ENCODE measurements at places on chromosomes 5 and 9.

- DNase-seq = no peak
Observed at GRCh38 chr5:149831492-149831891, 101.4 kb downstream of the PPARGC1B start.

DNA sequence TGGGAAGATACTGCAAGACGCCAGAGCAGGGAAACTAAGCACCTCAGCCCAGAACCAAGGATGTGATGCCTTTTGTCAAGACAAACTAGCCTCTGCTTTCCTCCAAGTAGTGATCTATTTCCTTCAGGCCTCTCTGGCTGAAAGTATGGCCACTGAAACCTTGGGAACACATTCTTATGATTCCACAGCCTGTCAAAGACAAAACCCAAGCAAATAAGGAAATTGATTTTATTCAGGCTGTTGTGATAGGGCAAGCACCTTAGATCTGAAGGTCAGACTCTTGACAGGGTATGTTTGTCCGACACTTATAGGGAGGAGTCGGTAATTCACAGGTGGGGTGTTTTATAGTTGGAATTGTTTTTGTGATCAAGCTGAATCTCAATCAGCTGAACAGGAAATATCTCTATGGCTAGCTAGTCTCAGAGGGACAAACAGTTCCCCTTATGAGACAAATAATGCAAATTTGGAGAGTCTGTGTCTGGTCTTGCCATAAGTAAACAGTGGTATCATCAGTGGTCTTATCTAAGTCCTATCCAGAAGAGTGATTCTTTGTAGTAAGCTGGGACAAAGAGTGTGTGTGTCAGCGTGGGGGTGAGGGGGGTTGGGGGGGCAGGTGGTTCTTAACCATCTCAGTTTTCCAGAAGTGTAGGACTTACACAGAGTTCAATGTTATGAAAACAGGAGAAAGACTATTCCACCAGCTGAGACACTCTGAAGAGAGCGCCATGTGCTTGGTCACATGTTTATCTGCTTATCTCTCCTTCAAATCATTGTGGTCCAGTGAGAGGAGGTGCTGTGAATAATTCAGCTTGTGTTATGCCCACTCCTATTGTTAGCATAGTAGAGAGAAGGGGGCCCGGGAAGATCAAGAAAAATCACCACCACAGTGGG lies 6.7 kb upstream of the ZCCHC10 start:
- no peak for DNase-seq

DNA sequence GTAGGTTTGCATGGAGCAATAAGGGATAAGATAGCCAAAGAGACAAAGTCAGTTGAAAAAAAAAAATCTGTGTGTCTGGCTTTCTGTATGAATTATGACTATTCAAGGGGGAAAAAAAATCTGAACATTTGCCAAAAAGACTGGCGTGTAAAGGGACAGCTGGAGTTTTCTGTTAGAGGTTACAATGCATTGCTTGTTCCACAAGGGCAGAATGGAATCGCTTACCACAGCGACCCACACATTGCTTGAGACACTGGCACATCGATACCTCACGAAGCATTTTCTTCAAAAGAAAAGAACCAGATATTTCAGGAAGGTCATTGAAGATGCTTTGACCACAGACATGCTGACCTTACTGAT lies 327.8 kb downstream of the TMEM167A start:
- no peak for DNase-seq

GRCh38 chr5:171288066-171288465 lies 21.0 kb upstream of the TLX3 start:
- no peak for DNase-seq

DNA sequence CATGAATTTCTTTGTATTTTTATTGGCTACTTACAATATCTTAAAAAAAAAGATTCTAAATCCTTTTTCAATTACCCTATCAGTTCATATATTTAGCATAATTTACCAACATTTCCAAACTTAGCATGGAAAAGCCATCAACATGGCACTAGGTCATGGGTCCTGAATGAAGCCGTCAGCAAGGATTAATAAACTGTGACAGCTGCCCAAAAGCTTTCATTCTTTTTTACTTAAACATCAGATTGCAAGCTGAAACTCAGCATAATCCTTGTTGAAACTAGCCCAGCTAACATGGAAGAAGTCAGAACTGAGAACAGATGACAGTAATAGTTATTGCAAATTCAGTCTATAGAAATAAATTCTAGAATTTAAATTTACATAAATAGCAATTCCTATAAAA lies 209.8 kb downstream of the ADAMTS6 start:
- no peak for DNase-seq

- no peak for DNase-seq
Observed at GRCh38 chr9:78295177-78295575, 1.7 kb upstream of the PSAT1 start.

DNA sequence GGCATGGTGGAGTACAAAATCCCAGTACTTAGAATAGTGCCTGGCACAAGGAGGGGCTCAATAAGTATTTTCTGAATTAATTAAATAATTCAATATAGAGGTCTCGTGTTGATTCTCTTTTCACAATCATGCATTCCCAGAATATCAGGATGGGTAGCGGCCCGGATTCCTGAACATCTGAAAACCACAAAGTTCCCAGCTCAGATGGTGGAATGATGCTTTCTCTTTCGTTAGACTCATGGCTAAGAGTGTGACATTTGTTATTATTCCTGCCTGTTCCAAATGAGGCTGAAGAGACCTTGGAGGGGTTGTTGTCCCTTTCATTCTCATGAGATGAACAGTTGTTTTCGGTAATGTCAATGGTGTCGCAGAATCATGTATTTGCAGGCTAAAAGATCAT lies 95.4 kb upstream of the LIFR start:
- DNase-seq = no peak

- no peak for DNase-seq
Observed at GRCh38 chr5:40080191-40080590, 599.5 kb upstream of the PTGER4 start.

Measured in activated T-cell treated with anti-CD3 and anti-CD28 coated beads for 1 hour (primary cell).